ENCODE measurements at places on chromosomes 3 and 15.

DNA sequence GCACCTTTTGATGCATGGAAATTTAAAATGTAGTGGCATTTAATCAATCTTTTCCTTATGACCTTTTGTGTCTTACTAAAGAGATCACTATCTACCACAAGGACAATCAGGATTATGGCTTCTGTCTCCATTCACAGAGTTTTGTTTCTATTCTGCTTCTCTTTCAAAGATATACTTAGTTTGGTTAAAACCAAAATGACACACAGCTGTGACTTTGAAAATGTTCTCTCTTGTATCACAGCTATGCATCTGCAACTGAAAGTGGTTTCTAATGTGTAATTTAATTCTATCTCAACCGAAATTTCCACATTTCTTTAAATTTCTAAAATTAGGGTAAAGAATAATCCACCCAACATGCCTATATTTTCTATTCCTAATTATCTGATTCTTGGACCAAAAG, 27.7 kb downstream of the HLTF start:
- DNase-seq: no peak

GRCh38 chr3:133037436-133037835, 755 bp upstream of the TMEM108 start:
- DNase-seq: no peak

GRCh38 chr3:47008234-47008796, 28.8 kb downstream of the NBEAL2 start:
- no peak for DNase-seq

DNA sequence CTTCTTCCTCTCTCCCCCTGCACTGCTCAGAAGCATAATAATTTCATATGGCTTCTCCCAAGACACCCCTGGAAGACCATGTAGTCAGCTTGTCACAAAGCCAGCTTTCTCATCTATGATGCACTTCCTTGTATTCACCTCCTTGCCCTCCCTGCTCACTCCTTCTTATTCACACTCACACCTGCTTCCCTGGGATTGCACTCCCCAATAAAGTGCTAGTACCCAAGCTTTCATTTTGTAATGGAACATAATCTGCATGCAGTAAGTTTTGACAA, 76.9 kb upstream of the FRMD4B start:
- no peak for DNase-seq

GRCh38 chr3:102511639-102512038, 76.8 kb downstream of the ZPLD1 start:
- no peak for DNase-seq

DNA sequence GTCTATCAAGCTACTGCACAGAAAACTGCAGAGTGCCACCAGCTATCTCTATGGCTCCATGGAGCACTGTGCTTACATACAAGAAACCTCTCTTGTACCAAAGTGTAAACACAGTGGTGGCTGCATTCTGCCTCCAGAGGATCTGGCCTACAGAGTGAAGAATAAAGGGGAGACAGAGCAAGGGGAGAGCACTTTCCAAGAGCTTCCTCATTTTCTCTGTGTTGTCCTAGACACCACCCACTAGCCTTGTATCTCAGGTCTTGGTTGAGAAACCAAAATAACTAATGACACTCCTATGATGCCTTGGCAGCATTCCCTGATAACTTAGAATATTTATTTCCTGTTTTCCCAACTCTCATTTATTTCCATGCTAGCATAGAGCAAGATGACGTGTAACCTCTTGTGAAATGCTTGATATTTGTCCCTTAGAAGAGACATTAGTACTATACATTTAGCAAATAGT, 56.9 kb upstream of the PHLDB2 start:
- no peak for DNase-seq

GRCh38 chr3:131749826-131750225, 247.1 kb upstream of the MRPL3 start:
- DNase-seq: no peak

- DNase-seq: no peak
Measured at GRCh38 chr3:128548426-128549282, 55.7 kb upstream of the GATA2 start.

GRCh38 chr3:178206521-178206920, 329.7 kb upstream of the KCNMB2 start:
- no peak for DNase-seq

DNA sequence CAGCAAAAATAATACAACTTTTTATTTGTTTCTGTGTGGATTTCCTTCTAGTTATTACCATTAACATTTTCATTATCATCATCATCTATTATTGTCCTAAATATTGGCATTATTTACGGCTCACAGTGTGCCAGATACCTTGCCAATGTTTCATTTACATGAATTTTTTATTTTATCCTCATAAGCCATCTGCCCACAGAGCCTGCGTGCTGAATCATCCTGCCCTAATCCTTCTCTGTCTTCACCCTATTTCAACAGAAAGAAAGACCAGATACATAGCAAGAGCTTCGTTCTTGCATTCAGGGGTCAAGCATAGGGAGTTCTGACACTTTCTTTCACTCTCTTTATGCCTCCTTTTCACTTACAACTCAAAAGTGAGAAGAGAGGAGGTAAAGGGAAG, 82.0 kb downstream of the KCNMB2 start:
- no peak for DNase-seq

GRCh38 chr3:20064796-20065564, 24.7 kb downstream of the KAT2B start:
- DNase-seq: no peak

DNA sequence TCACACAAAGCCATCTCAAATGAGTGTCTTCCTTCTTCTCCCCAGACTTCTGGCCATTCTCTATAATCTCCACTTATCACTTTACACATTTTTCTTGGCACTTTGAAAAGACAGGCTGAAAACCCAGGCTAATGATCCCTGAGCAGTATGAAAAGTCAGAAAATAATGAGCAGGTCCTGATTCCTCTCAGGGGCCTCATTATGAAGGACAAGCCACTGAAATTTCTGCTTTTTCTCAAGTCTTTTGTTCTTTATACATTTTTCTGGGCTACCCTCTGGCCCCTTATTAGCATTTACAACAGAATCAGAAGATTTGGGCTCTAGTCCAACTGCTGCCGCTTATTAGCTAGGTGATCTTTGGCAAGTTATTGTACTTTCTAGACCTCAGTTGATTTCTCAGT, 9.5 kb upstream of the ST6GAL1 start:
- DNase-seq: no peak

GRCh38 chr15:57237301-57237642, 139.0 kb upstream of the CGNL1 start:
- DNase-seq: no peak
